Amniotic epithelial cell (primary cell): ENCODE measurements at places on chromosomes 6 and 20.

DNA sequence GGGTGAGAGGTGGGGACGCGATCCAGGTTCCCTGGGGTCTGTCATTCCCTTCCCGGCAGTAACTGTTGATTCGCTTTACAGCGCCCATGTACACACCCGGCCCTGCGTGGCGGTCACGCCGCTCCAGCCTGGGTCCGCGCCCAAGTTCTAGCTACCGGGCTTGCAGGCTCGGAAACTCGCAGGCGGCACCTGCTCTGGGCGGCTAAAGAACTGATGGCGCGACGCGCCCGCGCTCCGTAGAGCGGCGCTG lies 1.4 kb upstream of the POU3F2 start:
- DNase-seq: peak; percentile 15

DNA sequence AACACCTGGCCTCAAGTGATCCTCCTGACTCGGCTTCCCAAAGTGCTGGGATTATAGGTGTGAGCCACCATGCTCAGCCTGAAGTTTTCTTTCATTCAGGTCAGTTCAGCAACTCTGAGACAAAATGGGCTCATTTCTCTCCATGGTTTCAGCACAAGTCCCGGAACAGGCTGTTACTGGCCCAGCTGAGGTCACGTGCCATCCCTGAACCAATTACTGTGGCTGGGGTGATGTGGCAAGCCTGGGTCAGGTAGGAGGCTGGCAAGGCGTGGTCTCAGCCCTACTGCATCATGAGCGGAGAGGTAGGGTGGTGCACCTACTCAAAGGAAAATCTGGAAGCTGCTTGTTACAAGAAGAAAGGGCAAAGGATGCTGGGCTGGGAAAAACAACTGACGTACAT lies 326.4 kb downstream of the KIF16B start:
- DNase-seq: no peak

DNA sequence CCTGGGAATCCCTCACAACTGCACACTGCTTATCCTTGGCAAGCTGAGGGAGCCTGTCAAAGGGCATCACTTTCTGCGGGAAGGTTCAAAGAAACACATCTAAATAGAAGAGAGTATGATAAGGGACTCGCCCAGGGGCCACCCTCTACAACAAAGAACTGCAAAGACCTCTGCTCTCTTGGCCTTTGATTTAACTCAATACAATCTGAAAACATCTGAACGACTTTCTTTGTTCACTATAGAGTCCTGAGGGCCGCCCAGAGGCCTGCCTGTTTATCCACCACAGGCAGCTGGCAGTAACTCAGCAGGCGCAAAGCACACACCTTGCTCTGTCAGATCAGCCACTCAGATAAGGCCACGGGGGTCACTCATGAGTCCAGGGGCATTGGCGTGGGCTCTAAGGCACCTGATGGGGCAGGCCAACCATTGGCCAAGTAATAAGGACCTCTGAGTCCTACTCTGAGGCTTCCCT lies 139.3 kb downstream of the UNC5CL start:
- DNase-seq: no peak

- DNase-seq: no peak
Measured at GRCh38 chr6:151850479-151851003, 43.1 kb downstream of the ESR1 start.

DNA sequence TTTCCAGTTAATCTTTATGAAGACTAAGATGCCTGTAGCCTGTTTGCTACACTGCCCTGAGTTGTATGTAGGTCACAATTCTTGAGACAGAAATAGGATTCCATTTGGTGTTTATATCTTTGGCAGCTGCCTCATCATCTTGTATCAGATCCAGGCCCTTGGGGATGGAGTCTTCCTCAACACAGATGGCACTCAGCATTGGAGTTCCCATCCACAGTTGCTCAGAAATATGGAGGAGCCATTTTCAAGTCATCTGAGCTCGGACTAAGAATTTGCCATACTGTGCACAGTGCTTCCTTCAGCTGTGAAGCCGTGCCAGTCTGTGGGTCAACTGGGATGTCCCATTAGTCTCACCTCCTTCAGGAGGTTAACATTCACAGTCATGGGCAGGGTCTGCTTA lies 156.6 kb downstream of the ZDHHC14 start:
- DNase-seq: no peak

GRCh38 chr6:144654506-144654905 lies 369.4 kb downstream of the UTRN start:
- no peak for DNase-seq

DNA sequence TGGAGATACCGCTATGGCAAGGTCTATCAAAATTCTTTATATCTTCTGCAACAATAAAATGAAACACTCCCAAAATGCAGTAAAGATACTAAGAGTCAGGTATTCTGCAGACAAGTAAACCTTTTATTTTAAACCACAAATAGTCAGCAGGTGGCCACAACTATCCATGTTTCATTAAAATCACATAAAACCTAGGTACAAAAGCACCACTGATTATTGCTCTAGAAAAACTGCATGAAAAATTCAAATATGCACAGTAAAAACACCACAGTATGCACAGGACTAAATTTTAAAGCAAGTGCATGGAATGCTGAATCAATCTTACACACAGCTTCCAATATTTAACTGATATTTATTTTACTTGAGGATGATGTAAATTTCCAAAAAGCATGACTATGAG lies 33.3 kb downstream of the HMGN3 start:
- no peak for DNase-seq

DNA sequence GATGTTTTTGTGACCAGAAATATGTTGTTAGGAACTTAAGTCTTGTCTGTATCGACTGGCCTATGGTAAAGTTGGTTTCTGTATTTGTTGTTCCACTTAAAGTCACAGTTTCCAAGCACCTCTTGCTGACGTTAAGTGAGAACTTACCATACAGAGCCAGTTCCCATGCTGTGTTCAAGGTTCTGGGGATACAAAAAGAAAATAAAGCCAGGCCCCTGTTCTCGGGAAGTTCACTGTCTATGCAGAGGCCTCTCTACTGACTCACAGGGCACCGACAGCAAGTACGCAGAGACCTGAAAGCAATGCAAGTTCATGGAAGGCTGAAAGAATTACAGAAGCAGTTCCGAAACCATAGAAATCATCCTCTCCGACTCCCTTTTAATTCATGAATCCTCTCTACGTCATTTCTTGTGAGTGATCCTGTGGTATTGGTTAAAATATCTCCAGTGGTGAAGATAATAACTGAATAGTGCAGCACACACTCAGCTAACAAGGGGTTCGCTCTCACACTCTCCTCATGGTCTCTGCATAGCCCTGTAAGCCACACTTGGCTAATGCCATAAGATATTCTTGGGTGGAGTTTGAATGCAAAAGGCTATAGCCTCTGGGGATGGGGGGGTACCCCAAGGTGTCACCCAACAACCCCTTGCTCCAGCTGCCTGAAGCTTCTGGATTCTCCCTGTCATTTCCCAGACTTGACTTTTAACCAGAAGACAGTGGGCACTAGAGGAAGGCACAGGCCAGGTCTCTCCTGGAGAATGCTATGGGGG lies 91.2 kb upstream of the EXOC2 start:
- no peak for DNase-seq

DNA sequence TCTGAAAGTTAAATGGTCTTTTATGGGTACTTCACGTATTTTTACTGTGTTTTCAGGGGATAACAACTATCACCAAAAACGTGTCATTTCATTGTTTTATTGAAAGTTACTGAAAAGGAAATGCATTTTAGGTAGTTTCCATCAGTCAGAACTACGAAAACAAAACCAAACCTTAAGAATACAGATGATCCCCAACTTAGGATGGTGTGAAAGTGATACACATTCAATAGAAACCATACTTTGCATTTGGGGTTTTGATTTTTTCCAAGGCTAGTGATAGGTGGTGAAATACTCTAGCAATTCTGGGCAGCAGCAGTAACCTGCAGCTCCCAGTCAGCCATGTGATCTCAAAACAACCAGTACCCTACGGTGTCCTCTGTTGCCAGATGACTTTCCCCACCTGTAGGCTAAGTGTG lies 25.9 kb upstream of the EFHC1 start:
- no peak for DNase-seq

- peak; percentile 55 for DNase-seq
Measured at GRCh38 chr6:11277275-11278206, 45.1 kb upstream of the NEDD9 start.

DNA sequence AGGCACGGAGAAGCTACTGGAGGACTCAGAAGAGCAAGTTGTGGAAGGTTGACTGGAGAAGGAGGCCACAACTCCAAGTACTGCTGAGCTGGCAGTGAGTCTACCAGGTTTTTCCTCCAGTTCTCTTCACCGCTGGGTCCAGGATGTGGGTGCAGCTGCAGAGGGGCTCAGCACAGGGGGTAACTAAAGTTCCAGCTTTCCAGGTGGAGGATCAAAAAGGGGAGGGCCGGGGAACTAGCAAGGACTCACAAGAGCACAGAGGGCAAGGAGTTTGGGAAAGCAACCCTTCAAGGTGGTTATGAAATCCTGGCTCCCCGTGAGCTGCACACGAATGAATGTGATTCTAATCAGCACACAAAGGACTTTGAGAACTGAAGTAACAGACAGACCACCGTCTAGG lies 194.2 kb upstream of the GMDS start:
- DNase-seq: no peak

DNA sequence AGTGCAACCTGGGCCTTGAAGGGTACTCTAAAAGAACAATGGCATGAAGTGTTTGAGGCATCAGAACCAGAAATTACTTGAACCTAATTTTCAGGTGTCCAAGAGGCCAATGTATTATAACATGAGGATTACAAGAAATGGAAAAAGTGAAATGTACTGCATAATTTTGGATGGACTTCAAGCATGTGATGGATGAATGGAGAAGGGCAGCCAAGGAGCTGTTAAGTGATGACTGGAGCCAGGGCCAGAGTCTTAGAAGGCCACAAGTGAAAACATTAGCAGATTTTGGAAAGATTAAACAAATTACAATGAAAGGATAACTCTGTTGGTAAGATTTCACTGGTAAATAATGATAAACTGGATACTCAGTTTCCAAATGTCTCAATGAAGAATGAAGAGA lies 738.2 kb downstream of the CD109 start:
- no peak for DNase-seq

- no peak for DNase-seq
Measured at GRCh38 chr6:167566711-167567141, 241.8 kb downstream of the TTLL2 start.

DNA sequence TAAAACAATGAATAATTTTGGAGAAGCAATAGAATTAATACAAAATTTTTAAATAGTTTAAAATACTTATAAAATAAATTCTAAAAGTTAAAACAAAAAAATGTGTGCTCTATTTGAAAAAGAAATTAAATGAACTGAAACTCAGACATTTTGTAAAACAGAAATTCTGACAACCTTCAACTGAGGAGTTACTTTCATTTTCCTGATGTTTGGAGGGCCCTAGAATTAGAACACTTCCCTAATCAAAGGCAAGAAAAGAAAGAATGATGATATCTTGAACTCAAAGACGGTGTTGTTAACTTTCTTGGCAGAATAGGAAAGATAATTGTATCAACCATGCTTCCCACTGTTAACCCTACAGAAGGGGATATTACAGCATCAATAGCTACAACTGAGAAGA lies 27.9 kb downstream of the SNX14 start:
- DNase-seq: no peak

GRCh38 chr20:49993301-49993751 lies 10.5 kb downstream of the SNAI1 start:
- no peak for DNase-seq

GRCh38 chr20:54004445-54004844 lies 65.9 kb downstream of the BCAS1 start:
- no peak for DNase-seq

- DNase-seq: peak; percentile 93
Measured at GRCh38 chr6:89952686-89953085, 58.4 kb downstream of the GJA10 start.

DNA sequence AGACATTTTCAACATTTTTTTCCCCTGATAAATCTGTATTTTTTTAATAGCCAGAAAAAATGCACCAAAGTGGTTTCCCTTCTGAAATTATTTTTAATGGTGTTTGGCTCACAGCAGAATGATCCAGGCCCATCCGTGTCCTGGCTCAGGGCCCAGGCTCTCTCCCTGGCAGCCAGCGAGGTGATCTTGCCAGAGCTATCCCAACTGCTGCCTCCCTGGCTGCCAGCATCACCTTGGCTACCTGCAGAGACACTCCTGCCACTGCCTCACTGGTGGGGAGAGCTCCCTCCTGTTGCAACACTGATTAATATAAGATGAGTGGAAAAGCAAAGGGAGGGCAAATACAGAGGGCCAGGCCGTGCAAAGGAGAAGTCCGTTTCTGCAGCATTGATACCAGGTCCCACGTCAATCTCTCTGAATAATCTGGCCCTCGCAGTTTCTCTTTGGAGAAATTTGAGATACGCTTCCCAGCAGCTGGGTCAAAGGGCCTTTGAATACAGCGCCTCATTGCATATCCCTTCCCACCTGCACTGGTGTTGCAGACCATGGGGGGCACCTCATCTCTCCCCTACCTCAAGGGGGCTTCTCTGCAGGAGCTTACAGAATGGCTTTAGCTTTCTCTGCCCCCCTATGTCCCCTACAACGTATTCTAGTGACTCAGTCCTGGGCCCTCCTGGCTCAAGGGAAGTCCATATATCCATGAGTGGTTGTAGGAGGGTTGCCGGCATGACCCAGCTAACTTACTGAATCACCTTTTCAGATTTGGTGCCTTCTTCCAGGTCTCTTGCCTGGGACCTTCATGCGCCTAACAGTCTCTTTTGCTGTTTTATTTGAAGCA lies 12.8 kb upstream of the DSTN start:
- DNase-seq: no peak

DNA sequence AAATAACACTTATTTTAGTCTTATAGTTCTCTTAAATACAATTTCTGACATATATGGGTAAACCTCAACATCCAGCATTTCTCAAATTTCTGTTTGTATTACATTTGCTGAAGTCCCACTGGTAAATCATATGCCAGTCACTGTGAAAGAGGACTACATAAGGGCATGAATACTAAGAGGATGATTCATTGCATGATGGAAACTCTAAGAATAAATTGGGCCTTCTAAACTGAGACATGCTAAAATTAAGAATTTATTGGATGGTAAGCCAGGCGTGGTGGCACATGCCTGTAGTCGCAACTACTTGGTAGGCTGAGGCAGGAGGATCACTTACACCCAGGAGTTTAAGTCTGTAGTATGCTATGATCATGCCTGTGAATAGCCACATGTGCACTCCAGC lies 12.1 kb downstream of the DEFB123 start:
- no peak for DNase-seq

- no peak for DNase-seq
Measured at GRCh38 chr6:98672681-98673475, 161.5 kb upstream of the POU3F2 start.

- DNase-seq: peak; percentile 30
Measured at GRCh38 chr20:62822788-62823651, 6.2 kb downstream of the COL9A3 start.

- no peak for DNase-seq
Measured at GRCh38 chr6:135320721-135321621, 139.9 kb downstream of the MYB start.
